ENCODE measurements at places on chromosomes 2 and 18.

DNA sequence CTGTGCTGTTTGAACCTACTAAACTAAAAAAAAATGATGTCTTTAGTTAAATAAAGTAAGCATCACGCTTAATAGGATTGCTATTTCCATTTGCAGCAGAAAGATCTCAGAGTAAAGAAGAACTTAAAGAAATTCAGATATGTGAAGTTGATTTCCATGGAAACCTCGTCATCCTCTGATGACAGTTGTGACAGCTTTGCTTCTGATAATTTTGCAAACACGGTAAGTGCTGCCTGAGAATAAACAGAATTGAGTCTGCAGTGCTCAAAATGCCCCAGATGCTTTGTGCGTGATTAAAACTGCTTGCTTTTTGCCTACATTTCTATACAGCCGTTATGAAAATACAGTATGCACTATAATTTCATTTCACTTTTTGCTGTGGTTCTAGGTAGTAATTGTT is 3.9 kb downstream of the CDCA7 start:
- DNase-seq, result peak; percentile 36

DNA sequence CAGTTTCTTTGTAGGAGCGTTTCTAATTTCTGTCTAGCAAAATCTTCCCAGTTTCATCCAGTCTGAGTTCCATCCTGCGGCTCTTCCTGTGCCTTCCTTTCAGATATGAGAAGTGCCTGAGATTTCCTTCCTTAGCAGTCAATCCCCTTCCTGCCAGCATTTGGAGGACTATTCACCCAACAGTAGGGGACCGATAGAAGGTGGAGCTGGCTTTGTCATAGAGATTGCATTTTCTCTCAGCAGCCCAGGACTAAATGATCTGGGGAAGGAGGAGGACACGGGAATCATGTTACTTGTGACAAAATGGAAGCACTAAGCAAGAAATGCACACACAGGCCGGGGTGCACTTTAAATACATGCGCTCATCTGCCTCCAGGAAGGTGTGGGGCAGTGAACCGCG is 5.6 kb upstream of the SMIM21 start:
- DNase-seq, result no peak

DNA sequence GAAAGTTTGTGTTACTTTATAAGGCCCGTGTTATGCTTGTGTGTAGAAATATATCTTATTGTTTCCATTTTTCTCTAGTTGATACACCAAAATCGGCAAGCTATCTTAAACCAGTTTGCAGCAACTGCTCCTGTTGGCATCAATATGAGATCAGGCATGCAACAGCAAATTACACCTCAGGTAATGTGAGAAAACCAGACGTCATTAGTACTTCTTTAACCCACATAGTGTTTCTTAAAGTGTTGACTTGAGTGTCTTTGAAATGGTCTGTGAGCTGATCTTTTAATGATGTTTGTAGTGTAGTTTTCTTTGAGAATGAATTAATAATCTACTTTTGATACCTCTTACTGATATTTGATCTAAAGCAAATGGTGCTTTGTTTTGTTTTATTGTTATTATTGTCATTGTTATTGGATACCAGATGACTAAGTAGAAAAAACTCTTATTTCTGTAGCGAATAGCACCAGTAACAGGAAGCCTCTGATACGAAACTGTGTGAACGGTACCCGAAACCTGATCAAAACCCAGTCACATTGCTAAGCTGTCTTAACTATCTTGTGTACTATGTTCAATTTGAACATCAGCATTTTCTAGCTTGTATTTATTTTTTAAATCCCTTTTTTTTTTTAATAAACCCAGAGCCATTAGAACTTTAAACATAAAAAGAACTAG is 53.7 kb downstream of the PTRHD1 start:
- no peak for DNase-seq

GRCh38 chr2:219944866-219945265 is 317.4 kb downstream of the SLC4A3 start:
- no peak for DNase-seq

GRCh38 chr18:11323359-11323819 is 174.0 kb upstream of the PIEZO2 start:
- DNase-seq, result no peak

DNA sequence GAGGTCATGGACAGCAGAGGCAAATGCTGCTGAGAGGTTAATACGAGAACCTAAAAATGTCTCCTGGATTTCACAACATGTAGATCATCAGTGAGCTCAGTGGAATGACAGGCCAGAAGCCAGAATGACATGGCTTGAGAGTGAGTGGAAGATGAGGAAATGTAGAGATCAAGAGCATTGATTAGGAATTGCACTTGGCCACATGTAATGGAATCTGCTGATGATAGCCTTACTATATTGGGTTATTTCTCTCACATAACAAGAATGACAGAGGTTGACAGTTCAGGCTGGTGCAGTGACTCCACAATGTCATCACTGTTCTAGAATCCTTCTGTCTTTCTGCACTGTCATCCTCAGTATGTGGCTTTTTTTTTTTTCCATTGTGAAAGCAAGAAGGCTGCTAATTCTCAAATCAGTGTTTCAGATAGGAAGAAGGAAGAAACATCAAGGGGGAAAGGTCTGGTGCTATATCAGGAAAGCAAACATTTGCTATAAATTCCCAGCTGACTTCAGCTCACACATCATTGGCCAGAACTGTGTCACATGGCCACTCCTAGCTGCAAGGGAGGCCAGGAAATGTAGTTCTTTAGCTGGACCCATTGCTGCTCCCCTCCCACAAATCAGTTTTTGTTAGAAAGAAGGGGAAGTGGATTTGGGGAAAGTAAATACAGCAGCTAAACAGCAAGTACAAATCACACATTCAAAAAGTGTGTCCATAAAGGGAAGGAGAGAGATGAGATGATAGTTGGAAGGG is 127.2 kb downstream of the FAM161A start:
- DNase-seq, result no peak

DNA sequence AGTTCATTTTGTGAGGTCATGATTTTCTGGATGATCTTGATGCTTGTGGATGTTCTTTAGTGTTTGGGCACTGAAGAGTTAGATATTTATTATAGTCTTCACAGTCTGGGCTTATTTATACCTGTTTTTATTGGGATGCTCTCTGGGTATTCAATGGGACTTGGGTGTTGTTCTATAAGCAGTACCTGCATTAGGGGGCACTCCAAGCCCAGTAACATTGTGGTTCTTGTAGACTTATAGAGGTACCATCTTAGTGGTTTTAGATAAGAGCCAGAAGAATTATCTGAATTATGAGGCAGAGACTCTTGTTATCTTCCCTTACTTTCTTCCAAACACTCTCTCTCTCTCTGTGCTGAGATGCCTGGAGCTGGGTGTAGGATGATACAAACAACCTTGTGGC is 470.0 kb downstream of the PIK3C3 start:
- DNase-seq, result no peak
